Lower lobe of right lung (tissue), 2 donors: ENCODE measurements at places on chromosomes 6 and 20.

- no peak for DNase-seq
These were observed 180.4 kb downstream of the ZDHHC14 start for GRCh38 chr6:157561414-157561790.

- no peak for DNase-seq
These were observed 19.0 kb upstream of the KIFC1 start for GRCh38 chr6:33372526-33373123.

DNA sequence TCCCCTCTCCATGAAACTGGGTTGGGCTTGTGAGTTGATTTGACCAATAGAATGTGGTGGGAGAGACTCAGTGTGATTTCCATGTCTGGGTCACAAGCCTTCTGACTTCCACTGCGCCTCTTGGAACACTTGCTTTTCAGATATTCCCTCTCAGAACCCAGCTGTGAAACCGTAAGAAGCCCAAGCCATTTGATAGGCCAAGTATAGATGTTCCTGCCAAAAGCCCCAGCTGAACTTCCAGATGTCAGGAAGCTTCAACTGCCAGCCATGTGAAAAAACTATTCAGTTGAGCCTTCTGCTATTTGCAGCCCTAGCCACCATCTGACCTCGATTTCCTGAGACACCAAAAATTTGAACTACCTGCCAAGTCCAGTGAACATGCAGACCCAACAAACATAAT, 387.8 kb upstream of the GJE1 start:
- DNase-seq, result no peak

DNA sequence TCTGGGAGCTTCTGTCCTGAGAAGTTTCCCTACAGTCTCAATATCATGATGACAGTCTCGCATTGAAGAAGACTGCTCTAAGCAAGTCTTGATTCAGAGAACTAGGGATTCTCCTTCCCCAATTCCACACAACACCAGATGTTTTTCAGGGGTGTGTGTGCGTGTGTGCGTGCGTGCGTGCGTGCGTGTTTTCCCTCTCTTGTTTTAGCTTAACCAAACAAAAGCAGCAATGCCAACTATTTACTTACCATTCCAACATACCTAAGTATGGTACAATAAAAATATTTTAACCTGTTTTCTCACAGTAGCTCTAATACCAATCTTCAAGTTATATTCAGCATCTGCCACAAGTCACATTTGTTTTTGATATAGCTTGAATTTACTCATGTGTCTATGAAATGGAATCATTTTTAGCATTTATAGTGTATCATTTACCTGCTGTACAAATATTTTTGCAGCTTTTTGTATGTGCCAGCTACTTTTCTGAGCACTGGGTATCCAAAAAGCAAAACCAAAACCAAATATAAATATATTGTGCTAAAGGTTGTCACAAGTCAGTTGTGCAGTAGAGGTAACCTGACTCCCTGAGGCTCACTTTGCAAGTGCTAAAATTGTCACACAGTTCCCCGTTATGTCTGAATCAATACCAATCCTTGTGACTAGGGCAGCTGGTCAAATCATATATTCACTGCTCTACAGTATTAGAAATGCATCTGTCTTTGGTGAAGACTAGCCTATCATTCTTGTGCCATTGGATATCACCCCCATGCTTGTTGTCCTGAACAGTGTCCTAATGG, 21.7 kb upstream of the MYLIP start:
- DNase-seq, result no peak

DNA sequence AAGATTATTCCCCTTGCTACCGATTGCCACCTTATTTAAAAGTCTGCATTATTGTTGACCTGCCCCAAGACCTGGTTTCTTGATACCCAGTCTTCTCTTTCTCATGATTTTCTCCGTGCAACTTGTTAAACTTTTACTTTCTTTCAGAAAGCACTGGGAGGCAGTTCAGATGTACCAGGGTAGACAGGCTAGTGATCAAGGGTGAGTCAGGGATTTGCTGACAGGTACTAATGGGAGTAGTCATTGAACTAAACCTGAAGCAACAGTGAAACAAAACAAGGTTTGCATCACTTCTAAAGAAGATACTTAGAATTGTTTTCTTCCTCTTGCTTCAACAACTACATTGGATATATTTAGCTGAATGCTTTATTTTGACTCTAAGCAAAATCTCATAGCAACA, 124.4 kb downstream of the KCNQ5 start:
- no peak for DNase-seq

GRCh38 chr6:40036186-40036585, 101.9 kb upstream of the MOCS1 start:
- DNase-seq, result no peak

DNA sequence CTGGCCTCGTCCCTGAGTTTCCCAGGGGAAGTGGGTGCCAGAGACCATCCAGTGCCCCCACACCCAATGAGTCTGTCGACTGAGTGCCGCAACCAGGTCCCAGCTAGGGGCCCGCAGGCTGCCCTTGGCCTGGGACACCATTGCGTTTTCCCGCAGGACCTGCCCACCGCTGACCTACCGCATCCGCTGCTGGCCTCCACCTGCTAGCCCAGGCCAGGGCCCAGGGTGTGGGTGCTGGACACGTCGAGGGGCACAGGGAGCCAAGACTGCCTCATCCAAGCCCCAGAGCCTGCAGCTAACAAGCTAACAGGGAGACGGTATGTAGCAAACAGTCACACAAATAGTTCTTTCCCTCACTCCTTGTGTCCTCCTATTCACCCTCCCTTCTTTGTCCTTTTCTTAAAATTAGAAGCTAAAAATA, 97.7 kb downstream of the TMEM242 start:
- DNase-seq, result no peak

- DNase-seq, result no peak
These were observed 13.9 kb downstream of the TMEM151B start for GRCh38 chr6:44284121-44284520.
